ENCODE measurements at places on chromosomes 2 and 18.

- no peak for DNase-seq
Observed at GRCh38 chr18:52995875-52996274, 655.9 kb downstream of the DCC start.

GRCh38 chr18:14970027-14970426 lies 222.1 kb downstream of the ANKRD30B start:
- peak; percentile 38 for DNase-seq

- DNase-seq = no peak
Observed at GRCh38 chr18:45938488-45938935, 28.6 kb downstream of the EPG5 start.

DNA sequence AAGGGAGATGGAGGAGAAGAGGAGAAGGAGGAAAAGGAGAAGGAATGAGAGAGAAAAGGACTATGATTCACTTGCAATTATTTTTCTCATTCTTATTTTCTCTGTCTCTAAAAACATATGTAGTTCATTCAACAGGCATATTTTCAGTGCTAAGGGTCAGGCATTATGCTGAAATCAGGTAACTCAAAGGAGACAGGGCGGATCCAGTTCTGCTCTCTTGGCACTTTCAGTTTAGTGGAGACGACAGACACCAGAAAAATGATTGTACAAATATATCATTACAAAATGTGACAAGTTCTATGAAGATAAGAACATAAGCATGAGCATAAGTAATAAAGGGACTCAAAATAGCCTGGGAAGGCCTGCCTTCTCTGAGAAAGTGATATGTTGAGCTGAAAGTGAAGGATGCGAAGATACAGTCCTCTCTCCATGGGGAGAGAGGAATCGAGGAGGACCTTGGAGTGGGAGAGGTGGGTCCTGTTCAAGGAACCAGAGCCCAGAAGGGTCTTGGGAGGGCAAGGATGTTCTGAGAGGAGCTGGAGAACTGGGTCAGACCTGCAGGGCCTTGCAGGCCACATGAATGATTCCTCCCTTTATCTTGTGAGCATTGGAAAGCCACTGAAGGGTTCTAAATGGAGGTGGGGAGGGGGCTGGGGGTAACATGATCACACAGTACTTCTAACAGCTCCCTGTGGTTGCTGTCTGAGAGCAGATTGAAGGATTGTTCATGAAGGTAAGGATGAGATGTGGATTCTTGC lies 58.6 kb upstream of the TMEM17 start:
- no peak for DNase-seq

DNA sequence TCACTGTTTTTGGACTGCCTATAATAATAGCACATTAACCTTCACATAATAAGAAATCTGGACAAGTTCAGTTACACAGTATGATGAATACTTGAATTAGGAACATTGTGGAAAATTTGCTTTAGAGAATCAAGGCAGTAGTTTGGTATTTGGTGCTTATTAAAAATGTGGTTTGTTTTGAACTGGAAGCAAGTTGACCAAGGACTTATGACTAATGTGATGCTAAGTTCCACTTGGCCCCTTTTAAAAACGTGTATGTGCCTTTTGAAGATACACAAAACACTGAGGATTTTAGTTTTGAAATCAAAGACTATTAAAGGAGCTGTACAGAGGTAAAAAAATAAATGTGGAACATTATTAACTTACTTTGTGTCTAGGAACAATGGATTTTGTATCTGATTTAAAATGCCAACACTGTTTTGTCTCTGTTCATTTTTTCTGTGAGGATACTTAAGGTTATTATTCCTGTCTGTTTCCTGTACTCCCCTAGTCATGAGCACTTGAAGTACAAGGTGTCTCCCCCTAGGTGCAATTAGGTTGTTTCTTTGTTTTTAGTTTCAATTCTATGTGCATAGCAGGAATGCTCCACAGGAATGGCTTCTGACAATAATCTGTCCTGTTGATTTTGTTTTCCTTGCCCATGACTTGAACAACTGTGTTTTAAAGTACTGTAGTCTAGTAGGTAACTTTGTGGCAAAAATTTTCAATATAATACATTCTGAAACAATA lies 49.6 kb upstream of the PTH2R start:
- DNase-seq = no peak

DNA sequence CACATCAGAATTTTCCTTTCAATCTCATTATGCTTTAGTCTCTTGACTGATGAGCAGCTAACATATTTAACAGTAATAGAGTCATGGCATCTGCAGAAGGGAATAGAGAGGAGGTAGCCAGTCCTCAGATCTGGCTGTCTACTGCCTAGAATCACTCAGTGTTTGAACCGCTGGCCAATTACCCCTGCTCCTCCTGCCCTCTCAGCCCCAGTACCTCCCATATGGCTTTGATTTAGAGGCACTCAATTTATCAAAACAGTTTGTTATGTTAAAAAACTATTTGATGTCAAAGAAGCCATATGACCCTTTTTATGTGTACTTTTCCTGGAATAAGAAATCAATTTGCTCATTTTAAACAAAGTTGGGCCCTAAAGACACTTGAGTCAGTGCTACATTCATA lies 355.2 kb downstream of the CMPK2 start:
- no peak for DNase-seq

DNA sequence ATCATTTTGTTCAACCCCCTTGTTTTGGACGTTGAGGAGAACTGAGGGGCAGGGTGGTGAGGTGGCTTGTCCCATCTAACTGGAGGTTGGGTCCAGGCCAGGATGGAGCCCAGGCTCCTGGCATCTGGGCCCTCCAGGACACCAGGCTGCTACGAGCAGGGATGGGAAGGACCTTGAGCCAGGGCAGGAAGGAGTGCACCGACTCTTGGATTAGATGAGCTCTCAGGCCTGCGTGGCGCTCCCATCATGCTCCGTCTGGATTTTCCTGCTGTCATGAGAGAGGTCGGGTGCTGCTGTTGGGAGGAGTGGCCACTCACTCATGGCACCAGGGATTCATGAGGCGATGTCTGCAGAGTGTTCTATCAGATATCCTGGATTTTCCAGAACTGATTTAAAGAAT lies 18.3 kb upstream of the ALLC start:
- DNase-seq = no peak

GRCh38 chr18:68940754-68941153 lies 142.9 kb downstream of the CCDC102B start:
- DNase-seq = no peak

- DNase-seq = peak; percentile 61
Observed at GRCh38 chr2:20496076-20496872, 49.4 kb downstream of the RHOB start.
